DMS153 (cell line): ENCODE measurements at places on chromosomes 11 and 22.

GRCh38 chr11:15493066-15493465 lies 378.3 kb downstream of the INSC start:
- no peak for DNase-seq

GRCh38 chr11:24886880-24887619 lies 390.2 kb downstream of the LUZP2 start:
- no peak for DNase-seq

DNA sequence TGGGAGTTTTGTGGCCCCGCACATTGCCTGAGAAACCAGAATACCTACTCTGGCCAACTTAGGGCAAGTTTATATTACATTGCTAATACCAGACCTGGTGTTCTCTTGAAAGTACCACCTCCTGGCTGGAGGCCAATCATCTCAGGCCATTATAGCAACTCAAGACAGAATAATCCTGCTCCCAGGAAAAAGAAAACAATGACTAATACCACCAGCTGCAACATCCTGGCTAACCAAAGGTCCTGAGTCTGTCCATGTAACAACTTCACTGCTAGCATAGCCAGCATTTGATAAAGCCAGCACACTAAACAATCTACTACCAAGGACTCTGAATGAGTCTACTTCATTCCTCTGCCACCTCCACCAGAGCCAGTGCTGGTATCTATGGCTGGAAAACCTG lies 1298.7 kb upstream of the CNTN5 start:
- no peak for DNase-seq

- DNase-seq = no peak
Measured at GRCh38 chr11:128262463-128263345, 324.7 kb downstream of the ETS1 start.

DNA sequence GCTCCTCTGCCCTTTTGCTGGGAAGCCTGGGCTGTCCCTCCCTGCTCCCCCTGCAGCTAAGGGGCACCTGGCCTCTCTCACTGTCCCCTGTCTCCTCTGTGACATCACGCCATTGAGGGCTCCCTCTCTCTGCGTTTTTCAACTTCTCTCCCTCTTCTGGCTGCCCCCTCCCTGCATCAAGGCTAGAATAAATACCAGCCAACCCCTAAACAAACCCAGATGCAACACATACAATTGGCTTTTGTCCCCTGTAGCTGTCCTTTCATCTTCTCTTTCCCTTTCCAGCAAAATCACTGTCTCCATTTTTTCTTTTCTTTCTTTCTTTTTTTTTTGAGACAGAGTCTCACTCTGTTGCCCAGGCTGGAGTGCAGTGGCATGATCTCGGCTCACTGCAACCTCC lies 3.3 kb upstream of the MIEF1 start:
- DNase-seq = peak; percentile 64

- DNase-seq = no peak
Measured at GRCh38 chr11:36487619-36488018, 22.5 kb downstream of the TRAF6 start.

DNA sequence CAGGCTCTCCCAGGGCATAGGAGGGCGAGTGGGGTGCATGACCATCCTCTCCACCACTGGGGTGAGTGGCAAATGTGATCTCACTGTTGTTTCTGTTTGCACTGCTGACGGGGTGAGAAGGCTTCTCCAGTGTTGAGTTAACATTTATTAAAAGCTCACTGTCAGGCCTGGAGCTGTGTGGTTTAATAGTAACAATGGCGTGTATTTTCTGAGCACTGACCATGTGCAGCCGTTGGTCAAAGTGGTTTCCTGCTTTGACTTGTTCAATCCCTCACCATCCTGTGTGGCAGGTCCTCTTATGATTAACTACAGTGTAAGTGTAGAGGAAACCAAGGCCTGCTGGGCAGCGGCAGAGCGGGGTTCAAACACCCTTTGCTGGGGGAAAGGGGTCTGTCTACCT lies 4.4 kb downstream of the A4GALT start:
- no peak for DNase-seq

DNA sequence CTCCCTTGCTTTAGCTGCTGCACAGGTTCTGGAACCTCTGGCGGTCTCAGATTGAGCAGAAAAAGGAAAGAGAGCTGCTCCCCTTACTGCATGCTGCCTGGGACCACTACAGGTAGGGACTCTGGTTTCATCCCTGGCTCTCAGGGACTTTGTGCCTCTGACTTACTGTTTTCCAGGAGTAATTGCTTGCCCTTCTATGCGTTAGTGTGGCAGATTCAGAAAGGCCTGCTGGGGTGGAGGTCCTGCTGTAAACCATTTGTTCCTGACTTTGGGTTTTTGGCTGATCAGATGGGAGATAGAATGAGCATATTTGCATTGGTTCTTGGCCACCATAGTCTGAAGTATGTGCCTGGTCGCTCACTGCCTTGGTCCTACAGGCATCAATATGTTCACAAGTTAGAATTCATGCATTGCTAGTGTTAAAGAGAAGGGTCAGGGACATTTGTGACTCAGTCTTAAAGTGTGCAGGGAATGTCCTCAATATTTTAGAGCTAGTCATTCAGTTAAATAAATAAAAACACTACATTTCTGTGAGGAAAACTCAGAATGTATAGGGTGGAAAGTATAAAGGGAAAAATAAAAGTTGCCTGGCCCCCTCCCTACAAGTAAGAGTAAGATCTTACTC lies 78.0 kb downstream of the PISD start:
- no peak for DNase-seq

DNA sequence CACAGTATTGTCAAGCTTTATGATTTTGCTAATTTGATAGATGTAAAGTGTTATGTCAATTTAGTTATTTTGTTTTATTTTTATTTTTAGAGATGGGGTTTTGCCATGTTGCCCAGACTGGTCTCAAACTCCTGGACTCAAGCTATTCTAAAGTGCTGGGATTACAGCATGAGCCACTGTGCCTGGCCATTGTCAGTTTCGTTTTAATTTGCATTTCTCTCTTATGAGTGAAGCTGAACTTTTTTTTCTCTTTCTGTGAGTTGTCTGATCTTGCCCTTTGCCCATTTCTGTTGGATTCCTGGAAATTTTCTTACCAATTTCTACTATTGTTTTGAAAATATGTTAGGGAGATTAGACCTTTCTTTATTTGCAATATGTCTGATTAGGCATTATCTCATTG lies 15.5 kb downstream of the NEU3 start:
- DNase-seq = no peak

- no peak for DNase-seq
Measured at GRCh38 chr22:37925330-37925729, 19.2 kb downstream of the MICALL1 start.

- DNase-seq = no peak
Measured at GRCh38 chr11:128779036-128779435, 85.2 kb downstream of the FLI1 start.

DNA sequence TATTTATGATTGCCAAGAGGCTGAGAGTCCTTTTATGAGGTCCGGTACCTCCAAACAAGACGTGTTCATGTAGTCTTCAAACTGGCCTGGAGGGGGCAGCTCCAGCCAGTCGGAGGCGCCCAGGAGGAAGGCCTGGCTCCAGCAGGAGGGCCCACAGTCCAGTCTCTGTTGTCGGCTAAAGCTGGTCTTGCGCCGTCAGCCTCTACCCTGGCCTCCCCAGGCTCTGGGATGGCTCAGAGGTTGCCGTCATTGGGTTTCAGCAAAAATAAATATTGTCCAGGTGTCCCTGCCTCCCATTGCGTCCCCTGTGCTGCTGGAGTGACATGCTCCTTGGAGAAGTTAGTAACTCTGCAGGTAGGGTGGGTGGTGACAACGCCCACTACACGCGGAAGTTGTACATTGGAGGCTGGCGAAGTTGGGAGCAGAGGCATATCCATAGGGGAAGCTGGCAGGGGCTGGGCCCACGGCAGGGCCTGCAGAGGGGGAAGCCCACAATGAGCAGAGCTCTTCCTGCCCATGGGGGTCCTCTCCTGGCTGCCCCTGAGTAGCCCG lies 1.0 kb upstream of the SLC25A1 start:
- DNase-seq = peak; percentile 61

DNA sequence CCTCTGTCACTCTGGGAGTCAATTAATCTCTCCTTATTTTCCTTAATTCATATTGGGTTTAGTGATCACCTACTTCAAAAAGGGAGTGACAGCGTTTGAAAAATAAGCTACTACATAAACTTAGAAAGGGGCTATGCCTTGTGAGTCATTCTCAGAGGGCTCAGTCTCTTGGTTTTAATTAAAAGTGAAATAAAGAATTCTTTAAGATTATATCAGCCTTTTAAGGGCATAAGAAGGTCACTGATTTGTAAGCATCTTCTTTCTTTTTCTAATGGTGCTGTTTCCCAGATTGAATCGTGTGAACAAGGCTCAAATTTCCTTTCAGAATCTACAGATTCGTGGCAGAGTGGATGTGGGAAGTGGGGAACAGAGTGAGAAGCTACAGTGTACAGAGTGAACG lies 636.2 kb upstream of the CCDC90B start:
- no peak for DNase-seq

- peak; percentile 40 for DNase-seq
Measured at GRCh38 chr11:28838741-28839140, 730.6 kb downstream of the METTL15 start.

DNA sequence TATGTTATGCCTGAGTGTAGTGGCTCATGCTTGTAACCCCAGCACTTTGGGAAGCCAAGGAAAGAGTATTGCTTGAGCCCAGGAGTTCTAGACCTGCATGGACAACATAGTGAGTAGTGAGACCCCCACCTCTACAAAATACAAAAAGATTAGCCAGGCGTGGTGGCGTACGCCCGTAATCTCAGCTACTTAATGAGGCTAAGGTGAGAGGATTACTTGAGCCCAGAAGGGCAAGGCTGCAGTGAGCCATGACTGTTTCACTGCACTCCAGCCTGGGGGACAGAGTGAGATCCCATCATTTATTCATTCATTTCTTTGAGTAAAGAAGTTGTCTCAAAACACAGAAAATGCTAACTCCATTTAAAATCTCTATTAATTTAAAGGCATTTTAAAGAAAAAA lies 1061.6 kb downstream of the JRKL start:
- DNase-seq = no peak

GRCh38 chr11:61266602-61267001 lies 25.6 kb downstream of the PGA5 start:
- no peak for DNase-seq

GRCh38 chr11:15864026-15864805 lies 492.1 kb downstream of the SOX6 start:
- DNase-seq = no peak

DNA sequence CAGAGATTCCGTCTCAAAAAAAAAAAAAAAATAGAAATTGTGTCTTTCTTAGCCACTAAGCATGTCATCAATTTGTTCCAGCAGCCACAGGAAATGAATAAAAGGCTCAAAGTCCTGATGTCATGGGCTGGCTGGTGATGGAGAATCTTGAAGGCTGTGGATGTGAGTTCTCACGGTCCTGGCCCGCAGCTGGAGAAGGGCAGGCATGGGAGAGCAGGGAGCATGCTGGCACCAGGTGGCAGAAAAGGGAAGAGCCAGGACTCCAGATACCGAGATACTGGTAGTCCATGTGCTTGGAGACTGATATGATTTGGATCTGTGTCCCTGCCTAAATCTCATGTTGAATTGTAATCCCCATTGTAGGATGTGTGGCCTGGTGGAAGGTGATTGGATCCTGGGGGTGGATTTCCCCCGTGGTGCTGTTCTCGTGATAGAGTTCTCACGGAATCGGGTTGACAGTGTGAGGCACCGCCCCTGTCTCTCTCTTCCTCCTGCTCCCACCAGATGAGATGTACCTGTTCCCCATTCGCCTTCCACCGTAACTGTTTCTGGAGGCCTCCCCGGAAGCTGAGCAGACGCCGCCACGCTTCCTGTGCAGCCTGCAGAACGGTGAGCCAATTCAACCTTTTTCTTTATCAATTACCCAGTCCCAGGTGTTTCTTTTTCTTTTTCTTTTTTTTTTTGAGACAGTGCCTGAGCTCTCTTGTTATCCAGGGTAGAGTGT lies 18.1 kb downstream of the MRGPRD start:
- no peak for DNase-seq

GRCh38 chr11:115920841-115921480 lies 416.7 kb upstream of the CADM1 start:
- no peak for DNase-seq
